ENCODE measurements at places on chromosomes 1 and 21.

- no peak for DNase-seq
Observed at GRCh38 chr1:178870944-178871343, at the start of gene ANGPTL1. ANGPTL1 (minus strand) TSS chr1:178871077; CDS start chr1:178865776, 5,301 bp downstream.

- DNase-seq: no peak
Observed at GRCh38 chr21:42734323-42734971, 81.0 kb downstream of the PDE9A start.

- no peak for DNase-seq
Observed at GRCh38 chr1:205600085-205600484, 31.7 kb downstream of the ELK4 start.

DNA sequence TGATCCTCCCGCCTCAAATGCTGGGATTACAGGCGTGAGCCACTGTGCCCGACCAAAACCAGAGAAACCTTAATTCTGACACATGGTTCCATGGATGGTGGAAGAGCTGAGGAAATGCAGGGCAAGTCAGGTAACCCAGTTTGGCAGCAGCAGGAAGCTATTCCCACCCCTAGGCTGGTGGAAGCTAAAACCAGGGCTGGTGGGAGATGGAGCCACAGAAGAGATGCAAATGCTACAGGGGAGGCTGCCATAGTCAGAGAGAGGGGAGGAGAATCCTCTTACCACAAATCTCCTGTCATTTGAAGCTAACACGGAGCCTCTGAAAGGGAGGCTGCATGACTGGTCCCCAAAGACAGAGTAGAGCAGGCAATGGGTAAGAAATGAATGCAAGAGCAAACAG, 4.1 kb upstream of the CDC42BPA start:
- no peak for DNase-seq

DNA sequence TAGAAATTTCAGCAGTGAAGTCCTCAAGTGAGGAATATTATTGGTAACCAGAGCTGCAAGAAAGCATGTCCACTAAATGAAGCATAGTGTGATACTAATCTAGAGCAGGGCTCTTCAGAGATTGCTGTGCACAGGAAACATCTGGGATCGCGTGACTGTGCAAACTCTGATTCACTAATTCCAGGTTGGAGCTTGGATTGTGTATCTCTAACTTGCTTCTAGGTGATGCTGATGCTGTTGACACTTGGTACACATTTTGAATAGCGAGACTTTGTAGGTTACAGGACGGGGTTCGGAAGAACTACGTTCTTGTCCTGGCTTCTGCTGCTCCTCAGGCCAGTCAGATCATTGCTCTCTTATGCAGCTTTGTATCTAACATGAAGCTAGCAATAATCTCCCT, 66.5 kb downstream of the PRRX1 start:
- DNase-seq: no peak
